Hair follicle dermal papilla cell (primary cell): ENCODE measurements at places on chromosomes 7 and 10. TPM values are rescaled to one million over a fixed set of nuclear protein-coding genes. Genes with fewer than 3 reads are reported as not detected.

ASZ1 gene
- not detected in 2 replicates for total RNA-seq

OR2A1 gene
- total RNA-seq, result 0.12 and 0.16 TPM in 2 replicates

CPN1 gene
- total RNA-seq, result not detected in 2 replicates

PRLHR gene
- not detected in 2 replicates for total RNA-seq

DYNC1I1 gene
- total RNA-seq, result 0.81 and 0.85 TPM in 2 replicates

IRF5 gene
- total RNA-seq, result 0.16 TPM in 1 of 2 replicates, not detected in the other

SERPINE1 gene
- 290 and 467 TPM in 2 replicates for total RNA-seq

NXPH1 gene
- not detected in 2 replicates for total RNA-seq
